ENCODE measurements at places on chromosomes 3 and 15.

- no peak for DNase-seq
Observed at GRCh38 chr3:33355611-33356010, 78.4 kb downstream of the FBXL2 start.

- DNase-seq = no peak
Observed at GRCh38 chr3:160612386-160613075, 47.2 kb upstream of the KPNA4 start.

GRCh38 chr3:52897130-52898122, at the start of gene STIMATE:
Gene STIMATE, minus strand, starts transcription at chr3:52897548. Its CDS starts 98 bp downstream, at chr3:52897450.
- DNase-seq = no peak

GRCh38 chr15:41483115-41483514, 10.6 kb upstream of the ITPKA start:
- no peak for DNase-seq

DNA sequence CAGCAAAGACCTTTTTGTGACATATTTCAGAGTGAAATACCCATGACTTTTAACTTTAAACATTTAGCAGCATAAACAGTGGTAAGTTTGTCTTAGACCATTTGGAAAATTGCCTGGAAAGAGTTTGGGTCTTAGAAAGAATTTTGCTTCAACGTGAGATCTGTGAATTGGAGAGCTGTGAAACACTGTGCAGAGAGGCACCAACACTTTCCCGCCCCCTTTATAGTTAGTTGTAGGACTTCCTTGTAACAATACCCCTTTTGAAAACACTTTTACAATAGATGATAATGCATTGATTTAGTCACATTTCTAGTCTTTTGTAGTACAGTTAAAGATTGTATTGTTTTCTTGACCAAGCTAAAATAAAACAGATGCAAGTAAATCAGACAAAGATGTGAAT, 43.5 kb upstream of the MBNL1 start:
- no peak for DNase-seq

DNA sequence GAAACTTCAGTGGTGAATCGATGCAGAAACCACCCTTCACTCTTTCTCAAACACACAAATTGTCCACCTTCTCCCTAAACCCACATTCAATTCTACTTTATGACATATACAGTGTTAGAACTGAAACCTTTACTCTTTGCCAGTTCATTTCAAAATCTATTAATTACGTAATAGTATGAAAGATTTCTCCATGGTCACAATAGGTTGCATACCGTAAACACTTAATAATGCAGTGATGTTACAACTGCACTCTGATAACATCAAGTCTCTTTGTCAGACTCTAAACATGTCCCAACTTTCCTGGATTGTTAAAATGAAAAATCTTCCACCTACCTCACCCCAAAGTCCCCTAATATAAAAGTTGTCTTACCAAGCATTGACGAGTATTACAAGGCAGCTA, 111.8 kb upstream of the PROK2 start:
- no peak for DNase-seq

DNA sequence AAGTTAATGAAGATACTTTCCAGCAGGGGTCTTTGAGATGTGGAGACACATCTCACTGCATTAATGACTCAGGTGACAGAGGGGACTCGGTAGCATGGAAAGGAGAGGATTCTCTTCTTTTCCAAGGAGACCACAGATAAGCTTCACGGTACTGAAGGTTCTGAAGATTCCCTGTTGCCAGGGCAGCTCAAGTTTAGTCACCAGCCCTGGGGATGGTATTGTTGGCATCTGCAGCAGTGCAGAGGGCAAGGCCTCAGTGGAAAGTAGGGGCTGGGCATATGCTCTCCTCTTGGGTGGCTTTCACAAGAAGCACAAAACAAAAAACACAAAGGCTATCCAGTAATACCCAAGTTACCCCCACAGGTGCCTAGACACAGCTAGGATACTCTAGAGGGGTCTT, 38.0 kb upstream of the MRPL3 start:
- DNase-seq = no peak

DNA sequence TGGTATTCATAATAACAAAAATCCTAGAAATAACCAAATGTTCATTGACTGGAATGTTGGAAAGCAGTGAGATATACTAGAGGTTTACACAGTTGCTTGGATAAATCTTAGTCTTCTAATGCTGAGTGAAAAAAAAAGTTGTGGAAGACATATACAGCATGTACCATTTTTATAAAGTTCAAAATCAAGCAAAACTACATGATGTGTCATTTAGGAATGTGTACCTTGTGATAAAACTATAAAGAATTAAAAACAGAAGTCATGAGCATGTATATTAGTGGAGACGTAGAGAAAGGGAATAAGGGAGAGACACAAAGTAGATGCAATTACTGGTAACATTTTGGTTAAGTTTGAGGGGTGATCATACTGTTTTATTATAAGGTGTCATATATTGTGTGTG, 45.2 kb downstream of the FBXL2 start:
- no peak for DNase-seq

GRCh38 chr3:173225351-173225750, 84.3 kb upstream of the SPATA16 start:
- DNase-seq = no peak

- no peak for DNase-seq
Observed at GRCh38 chr15:81809543-81809942, 236.3 kb downstream of the MEX3B start.

DNA sequence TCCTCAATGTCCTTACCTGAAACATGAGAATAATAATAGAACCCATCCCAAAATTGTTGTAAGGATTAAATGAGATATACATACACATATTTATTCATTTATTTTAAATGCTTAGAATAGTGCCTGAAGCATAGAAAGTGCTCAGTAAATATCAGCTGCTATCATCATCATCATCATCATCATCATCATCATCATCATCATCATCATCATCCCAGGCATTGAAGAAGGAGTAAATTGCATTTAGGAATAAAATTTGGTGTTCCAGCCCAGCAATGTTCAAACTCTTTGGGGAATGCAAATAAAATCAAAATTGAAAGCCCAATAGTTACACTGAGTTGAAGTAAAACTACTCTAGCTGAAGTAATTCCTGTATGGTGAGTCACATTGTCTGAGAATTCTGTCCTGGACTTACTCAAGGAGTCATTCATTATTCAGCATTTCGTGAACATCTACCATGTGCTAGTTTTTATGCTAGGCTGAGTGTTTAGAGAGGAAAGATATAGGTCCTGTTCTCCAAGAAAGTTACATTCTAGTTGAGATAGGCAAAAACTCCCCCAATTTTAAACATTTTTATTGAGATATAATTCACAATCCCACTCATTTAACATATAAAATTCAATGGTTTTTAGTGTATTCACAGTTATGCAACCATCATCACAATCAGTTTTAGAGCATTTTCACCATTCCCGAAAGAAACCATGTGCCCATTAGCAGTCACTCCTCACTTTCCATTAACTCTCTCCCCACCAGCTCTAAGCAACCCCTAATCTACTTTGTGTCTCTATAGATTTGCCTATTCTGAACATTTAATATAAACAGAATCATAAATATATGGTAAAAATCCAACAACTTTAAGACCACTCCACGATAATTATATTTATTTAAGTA, 107.2 kb downstream of the FRMD5 start:
- peak; percentile 70 for DNase-seq

GRCh38 chr15:25478313-25478712, 39.5 kb upstream of the UBE3A start:
- DNase-seq = no peak

- DNase-seq = no peak
Observed at GRCh38 chr15:43900996-43901395, 74.2 kb downstream of the WDR76 start.

DNA sequence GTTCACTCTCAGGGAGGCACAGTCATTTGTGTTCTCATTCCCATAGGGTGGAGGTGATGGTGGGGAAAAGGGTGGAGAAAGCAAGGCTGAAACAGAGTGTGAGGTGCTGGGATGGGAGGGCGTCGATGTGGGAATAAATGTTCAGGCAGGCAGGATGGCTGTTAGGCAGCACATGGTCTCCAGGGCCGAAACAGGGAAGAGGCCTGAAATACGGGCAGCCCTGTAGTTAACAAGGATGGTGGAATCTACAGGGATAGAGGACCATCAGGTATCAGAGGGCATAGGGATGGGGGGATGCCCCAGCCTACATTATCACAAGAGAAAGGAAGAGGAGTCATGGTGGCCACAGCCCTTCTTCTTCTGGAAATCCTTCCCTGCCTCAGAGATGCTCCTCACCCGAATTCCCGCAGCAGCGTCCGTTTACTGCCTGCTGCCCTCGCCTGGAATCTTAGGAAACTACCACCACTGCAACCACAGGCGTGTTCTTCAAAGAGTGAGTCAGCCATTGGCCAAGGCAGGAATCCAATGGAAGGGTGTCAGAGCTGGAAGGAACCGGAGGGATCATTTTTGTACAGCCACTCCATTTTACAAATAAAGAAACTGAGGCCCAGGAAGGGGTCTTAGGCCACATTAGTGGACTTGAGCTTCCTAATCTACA, 49.7 kb upstream of the POMGNT2 start:
- peak; percentile 41 for DNase-seq

DNA sequence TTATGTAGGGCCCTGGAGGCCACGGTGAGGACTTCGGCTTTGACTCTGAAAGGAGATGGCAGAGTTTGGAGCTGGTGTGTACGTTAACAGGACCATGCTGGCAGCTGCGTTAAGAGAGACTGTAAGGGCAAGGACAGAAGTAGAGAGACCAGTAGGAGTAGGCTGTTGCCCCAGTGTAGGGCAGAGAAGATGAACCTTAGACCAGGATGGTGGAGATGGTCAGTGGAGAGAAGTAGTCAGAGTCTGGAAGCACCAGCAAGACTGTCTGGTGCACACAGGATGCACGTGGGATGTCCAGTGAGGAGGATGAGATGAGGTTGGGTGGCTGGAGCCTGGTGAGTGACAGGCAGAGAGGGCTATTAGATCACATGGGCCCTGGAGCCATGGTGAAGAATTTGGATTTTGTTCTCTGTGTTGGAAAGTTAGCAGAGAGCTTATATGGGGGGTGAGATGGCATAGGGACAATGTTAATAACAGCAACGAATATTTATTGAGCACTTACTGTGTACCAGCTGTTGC, 150.1 kb downstream of the IGF1R start:
- no peak for DNase-seq

GRCh38 chr15:65957451-65957850, 88.2 kb downstream of the RAB11A start:
- DNase-seq = no peak

DNA sequence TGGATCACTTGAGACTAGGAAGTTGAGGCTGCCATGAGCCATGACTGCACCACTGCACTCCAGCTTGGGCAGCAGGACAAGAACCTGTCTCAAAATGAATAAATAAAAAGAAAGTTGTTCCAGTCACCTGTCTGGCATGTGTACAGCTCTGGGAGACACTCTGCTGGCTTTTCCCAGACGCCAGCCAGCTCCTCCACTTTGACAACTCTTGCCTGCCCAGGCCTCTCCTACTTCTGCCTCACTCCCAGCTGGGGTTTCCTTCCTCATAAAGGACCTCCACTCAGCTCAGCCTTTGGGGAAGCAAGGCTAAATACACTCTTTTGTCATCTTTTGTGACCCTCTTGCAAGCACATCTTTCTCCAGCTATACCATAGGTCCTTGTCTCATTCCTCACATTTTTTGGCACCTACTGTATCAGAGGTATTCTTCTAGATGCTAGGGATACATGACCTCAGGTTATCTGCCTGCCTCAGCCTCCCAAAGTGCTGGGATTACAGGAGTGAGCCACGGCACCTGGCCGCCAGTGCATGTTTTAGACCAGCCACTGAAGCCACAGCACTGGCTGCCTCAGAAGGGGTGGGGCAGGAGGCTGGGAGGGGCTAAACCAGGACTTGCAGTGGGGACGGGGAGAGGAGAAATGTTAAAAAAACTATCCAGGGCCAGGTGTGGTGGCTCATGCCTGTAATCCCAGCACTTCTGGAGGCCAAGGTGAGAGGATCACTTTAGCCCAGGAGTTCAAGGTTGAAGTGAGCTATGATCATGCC, 10.0 kb upstream of the ELP6 start:
- no peak for DNase-seq

- DNase-seq = no peak
Observed at GRCh38 chr3:178761024-178761423, 224.8 kb downstream of the KCNMB2 start.

DNA sequence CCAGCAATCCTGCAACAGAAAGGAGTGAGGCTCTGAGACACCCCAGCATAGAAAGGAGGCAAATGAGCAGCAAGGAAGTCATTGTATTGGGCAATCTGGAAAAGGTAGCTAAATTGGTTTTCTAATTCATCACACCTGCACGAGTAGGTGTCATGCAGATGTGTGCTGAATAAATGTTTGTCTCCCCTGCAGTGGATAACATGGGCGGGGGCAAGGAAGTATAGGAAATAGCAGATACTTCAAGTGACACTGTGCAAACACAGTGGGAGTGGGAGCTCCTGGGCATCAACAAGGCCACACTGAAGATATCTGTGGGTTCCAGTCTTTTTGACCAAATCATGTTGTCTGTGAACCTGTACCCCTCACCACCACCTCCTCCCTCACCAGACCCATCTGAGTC, 14.4 kb upstream of the HTR3E start:
- DNase-seq = no peak

DNA sequence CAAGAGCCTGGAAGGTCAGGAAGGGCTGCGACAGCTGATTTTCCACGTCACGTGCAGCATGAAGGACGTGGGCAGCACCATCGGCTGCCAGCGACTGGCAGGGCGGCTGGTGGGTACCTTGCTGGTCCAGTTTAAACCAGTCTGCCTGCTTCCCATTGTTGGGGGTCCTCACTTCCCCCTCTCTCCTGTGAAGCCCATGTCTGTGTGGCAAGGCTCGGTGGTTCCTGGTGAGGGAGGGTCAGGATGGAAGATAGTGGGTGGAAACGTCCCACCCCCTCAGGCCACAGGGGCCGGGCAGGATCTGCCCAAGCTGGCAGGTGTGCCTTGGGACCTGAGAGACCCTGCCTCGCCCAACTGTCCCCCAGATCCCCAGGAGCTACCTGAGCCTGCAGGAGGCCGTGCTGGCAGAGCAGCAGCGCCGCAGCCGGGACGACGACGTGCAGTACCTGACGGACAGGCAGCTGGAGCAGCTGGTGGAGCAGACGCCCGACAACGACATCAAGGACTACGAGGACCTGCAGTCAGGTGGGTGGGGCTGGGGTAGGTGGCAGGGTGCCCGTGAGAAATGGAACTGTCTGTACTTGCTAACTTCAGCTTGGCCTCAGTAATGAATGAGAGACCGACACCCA, 108.2 kb downstream of the LRRK1 start:
- DNase-seq = no peak

- DNase-seq = no peak
Observed at GRCh38 chr15:78067328-78068228, 9.9 kb downstream of the TBC1D2B start.

DNA sequence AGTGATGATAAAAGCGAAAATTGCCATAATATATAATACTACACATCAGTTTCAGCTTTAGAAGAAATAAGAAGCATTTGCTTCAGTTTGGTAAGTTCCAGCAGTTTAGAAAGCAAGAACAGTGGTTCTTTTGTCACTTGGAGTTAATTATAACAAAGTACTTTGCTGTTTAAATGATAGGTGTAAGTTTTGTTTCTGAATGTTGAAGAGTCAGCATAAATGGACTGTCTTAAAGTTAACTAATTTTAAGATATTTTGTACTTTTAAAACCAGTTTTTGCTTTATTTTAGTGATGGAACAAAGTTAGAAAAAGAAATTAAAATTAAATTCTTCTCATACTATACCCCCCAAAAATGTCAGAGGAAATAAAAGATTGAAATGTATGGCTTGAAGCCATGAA, 24.6 kb downstream of the CHCHD6 start:
- DNase-seq = no peak
